ENCODE measurements at places on chromosomes 6 and 20.

DNA sequence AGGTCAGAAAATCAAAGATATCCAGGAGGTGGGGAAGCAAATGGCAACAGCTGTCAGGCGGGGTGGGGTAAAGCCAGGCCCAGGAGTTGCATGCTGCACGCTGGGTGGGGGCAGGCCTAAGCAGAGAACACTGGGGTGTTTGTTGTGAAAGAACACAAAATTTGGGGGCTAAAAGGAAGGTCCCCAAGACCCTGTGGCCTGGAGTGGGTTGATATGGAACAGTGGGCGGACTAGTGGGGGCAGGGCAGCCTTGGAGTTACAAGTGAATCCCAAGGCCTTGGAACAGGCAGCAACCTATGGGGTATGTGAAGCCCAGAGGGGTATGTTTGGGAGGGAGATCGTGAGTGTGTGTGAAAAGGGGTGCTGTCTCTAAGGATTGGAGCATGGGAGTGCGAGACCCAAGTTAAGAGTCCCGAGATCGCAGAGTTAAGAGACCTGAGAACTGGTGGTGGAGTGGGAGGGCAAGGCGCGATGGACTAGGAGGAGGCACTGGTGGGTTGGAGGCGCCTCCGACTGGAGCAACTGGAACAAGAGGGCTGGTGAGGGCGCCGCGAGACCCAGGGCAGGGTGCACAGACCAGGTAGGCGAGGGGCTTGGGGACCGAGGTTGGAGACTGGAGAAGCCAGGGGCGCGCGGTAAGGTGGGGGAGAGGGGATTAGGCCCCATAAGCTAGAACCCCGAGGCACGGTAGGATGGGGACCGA lies 658 bp downstream of the CUL7 start:
- DNase-seq, result no peak

DNA sequence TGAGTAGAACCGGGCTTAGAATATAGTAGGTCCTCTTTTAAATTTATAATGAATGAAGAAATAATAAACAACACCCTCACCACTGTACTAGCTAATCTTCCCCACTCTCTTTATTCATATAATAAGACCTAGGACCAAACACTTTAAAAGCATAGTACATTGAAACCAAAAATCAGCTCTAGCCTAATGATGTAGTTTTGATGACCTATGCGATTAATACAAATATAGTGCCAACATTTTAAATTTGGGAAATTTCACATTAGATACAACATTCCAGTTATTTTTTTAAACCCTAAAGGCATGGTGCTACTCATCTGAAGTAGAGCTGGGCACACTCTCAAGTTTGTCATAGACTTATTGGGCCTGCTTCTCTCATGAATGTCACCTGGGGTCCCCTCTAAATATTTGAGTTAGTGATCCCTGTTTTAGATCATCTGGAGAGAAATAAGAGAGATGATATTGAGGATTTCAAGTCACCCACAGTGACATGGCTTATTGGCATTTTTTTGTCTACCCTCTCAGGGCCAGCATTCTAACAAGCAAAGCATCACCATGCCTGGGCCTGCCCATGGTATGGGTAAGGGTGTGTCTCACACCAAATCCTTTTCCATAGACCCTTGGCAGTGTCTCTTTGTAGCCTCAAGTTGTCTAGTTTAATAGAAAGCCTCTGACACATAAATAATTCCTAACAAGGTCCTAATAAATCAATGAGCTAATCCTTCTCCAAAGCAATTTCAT lies 319.8 kb downstream of the HIVEP2 start:
- no peak for DNase-seq

- DNase-seq, result no peak
Observed at GRCh38 chr6:16338577-16339264, 100.3 kb downstream of the GMPR start.

- DNase-seq, result no peak
Observed at GRCh38 chr6:148591656-148592055, 155.2 kb upstream of the UST start.

DNA sequence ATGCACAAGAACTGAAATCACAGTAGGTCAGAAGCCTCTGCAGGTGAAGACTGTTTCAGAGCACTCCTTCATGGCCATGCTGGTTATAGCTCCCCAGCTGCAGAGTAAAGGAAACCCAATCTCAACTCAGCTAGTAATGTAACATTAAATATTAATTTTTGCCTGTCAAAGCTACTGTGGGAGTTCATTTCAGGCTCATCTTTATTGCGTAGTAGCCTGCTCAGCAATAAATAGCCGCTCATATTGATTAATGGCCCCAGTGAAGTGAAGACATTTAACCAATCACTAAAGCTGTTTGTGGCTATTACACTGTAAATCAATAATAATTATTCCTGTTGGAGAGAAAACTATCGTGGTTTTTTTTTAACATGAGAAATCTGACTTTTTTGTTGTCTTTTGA lies 101.7 kb downstream of the FRK start:
- no peak for DNase-seq

DNA sequence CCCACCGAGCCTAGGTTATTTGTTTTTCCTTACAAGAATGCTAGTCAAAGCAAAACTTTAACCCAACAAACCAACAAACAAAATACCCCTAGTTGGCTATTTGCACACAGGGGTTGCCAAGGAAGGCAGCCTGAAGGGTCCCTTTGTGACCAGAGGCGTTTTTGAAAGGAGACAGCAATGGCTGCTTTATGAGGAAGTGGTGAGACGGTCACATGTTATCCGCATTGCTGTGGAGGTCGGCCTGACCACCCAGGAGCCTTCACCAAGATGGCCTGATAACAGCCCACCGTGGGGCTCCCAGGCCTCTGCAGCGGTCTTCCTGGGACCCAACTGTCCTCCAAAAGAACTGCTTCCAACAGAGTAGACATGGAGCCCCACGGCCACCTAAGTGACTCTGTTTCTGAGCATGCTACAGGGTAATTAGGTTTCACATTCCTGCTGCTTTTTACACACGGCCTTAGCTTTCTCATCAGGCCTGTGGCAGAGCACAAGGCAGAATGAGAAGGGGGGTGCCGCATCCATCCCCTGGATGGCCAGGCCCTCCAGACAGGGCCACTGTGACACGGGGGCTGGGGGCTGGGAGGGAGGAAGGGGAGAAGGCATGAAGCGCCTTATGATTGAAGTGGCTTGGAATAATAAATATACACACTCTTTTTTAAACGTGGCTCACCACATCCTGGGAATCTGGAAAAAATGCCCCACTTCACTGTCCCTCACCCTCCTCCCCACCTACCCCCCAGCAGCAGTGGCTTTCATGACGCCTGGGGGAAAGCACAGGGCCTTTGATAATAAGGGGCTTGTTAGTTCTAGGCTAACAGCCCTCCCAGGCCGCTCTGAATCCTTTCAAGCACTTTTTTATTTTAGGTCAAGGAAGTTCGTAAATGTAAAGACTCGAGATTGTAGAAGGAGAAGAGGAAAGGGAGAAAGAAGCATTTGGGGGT lies 86.0 kb downstream of the CLIC5 start:
- DNase-seq, result no peak

DNA sequence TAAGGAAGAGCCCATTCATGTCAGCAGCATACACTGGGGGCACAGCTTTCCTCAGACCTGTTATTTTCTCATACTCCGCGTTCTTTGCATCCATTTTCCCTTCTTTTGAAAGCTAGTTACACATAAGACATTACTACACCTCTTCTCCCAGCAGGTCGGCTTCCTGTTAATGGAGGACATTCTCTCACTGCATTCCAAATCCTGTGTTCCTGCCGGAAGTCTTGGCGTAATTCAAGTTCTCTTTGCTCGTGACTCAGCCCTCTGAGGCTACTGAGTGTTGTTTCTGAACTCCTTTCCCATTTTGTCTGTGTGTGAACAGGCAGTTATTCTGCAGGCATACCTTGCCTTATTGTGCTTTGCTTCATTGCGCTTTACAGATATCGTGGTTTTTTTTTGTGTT lies 97.5 kb upstream of the ZBTB24 start:
- no peak for DNase-seq

DNA sequence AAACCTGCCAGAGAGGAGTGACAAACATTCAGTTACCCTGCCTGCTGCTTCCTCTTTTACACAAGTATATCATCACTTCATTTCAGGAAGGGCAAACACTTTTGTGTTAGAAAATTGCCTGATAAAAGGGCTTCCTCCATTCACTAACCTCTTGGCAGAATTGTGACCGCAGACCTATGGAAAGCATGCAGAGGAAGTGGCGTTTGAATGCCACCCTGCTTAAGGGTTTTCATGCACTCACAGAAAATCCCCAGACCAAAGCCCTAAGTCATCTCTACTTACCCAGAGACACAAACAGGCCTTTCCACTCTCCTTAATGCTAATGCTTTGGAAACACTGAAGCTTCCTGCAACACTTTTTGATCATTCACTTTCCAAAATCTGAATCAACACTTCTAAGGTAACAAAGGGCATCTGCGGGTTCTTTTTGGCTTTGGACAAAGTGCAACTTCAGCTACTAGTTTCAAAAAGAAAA lies 22.1 kb upstream of the RALGAPA2 start:
- no peak for DNase-seq

Data from type B pancreatic cell (in vitro differentiated cells).